Effector memory CD4-positive, alpha-beta T cell (primary cell): ENCODE measurements at places on chromosomes 1 and 21.

DNA sequence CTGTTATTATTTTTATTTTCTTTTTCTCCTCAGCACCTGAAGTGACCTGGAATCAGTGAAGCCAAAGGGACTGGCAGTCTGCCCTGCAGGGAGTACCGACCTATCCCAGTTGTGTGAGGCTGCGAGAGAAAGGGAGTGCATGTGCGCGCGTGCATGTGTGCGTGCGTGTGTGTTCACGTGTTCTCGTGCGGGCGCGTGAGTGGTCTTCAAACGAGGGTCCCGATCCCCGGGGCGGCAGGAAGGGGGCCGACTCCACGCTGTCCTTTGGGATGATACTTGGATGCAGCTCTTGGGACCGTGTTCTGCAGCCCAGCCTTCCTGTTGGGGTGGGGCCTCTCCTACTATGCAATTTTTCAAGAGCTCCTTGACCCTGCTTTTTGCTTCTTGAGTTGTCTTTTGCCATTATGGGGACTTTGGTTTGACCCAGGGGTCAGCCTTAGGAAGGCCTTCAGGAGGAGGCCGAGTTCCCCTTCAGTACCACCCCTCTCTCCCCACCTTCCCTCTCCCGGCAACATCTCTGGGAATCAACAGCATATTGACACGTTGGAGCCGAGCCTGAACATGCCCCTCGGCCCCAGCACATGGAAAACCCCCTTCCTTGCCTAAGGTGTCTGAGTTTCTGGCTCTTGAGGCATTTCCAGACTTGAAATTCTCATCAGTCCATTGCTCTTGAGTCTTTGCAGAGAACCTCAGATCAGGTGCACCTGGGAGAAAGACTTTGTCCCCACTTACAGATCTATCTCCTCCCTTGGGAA is 123.3 kb downstream of the PRDM2 start:
- DNase-seq = no peak

DNA sequence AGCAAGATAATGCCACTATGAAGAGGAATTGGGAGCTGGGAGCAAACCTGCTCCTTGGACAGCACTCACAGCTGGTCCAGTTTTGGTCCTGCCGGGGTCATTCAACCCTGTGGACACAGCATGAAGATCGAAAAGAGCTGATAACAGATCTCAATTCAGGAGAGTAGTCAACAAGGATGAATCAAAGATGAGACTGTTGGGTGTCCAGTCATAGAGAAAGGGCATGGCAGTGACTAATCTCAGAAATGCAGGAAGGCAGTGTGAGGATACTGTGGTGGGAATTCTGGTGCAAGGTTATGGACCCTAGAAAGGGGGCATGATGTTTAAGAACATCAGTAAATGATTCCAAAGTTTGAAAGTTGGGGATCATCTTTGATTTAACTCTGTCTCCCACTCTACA is 261.4 kb upstream of the ZP4 start:
- DNase-seq = no peak

- DNase-seq = no peak
Observed at GRCh38 chr1:182189535-182190066, 128.1 kb upstream of the ZNF648 start.

- DNase-seq = no peak
Observed at GRCh38 chr1:18938008-18938706, 18.3 kb downstream of the IFFO2 start.

- DNase-seq = no peak
Observed at GRCh38 chr21:33552093-33552998, 9.5 kb downstream of the SON start.

DNA sequence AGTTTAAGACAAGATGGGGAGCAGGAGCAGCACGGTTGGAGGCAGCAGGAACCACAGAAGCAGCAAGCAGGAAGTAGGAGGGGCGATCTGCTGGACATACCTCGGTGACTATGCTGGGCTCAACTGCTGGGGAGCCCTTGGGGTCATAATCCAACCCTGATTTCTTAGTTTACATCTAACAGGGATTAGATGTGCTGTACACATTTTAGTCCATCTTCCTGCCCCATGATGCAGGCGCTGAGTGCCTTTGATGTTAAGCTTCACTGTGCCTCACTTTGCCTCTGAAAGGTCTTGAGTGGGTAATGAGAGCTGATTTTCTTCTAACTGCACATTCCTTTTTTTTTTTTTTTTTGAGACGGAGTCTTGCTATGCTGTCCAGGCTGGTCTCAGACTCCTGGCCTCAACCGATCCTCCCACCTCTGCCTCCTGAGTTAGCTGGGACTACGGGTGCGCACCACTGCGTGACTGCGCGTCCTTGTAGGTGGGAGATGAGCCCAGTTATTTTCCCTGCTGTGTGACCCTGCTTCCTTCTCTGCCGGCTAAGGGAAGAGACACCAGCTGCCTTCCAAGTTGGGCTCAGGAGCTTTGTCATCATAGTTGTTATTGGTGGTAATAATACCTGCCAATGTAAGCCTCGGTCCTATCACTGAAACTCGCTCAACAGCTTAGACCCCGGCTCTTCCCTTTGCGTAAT is 1.1 kb upstream of the RCAN3 start:
- DNase-seq = no peak

DNA sequence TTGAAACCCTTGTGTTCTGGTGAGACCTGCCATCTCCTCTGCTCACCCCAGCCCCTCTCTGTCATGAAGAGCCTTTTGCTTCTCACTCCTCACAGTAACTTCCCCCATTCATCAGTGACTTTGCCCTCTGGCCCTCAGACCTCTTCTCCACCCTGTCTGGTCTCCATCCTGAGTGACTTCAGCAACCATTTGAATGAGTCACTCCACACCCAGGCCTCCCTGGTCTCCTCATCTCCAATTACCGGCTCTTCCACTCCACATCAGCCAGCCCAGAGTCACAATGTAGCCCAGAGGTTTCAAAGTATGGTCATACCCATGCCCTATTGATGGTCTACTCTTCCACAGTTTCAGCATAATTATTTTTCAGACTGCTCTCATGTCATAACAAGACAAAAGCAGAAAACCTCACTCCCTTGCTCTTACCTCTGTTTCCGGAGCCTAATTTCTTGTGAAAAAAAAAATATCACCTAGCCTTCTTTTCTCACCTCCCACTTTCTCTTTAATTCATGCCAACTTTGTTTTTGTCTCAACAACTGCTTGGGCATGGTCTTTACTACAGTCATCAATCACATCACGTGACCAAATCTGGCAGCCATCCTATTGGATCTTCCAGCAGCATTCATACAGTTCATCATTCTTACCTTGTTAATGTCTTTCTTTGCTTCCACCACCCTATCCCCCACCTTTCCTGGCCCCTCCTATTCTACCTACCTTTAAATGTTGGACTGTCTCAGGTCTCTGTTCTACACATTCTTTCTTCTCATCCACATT is 35.6 kb upstream of the NEK7 start:
- DNase-seq = no peak

DNA sequence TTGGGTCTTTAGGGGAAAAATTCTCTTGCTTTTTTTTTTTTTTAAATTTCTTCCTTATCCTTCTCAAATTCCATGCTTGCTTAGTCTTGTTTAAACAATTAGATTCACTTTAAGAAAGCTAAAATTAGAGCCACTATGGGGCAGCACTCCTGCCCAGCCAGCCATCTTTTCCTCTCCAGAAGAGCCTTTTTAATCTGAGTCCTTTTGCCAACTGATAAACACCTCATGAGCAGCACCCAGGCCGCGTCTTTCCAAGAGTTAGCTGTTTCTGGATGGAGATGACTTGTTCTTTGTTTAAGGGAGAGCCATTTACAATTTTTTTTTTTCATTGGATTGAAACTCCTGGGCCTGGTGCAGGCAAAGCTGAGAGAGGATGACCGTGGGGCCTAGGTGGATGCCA is 53.3 kb upstream of the TSPAN2 start:
- DNase-seq = no peak

GRCh38 chr21:43779660-43780059 is 3.6 kb upstream of the CSTB start:
- no peak for DNase-seq

- DNase-seq = no peak
Observed at GRCh38 chr1:60952612-60953111, 129.7 kb upstream of the NFIA start.
